ENCODE measurements at places on chromosomes 12 and 14. TPM values are rescaled to one million over a fixed set of nuclear protein-coding genes. Genes with fewer than 3 reads are reported as not detected.

- H3K4me3 ChIP-seq, result no peak overlapping the region
- DNase-seq, result peak; percentile 71
- H3K36me3 ChIP-seq, result no peaks in the 10 kb centered on the region
- H3K4me1 ChIP-seq, result peaks cover 31% of the 10 kb centered on the region
- peaks cover 22% of the 10 kb centered on the region for H3K27me3 ChIP-seq
Measured at GRCh38 chr14:35534873-35535482, 1.0 kb downstream of the INSM2 start.

GPRC5A gene
- total RNA-seq, result 6.5 TPM

DNA sequence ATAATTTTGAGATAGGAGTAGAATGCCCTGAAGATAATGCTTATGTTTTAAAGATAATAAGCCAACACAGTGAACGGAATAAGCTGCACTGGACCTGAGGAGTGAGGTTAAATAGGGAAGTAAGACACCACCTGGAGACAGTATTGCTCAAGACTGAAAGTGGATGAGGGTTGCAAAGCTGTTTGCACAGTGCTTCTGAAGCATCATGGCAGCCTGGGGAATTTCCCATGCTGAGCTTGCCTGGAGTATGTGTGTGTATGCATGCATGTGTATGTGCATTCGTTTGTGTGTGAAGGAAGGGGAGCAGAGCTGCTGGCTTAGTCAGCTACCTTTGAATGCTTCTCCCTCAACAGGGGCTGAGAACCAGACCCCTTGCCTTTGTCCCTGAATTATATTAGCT, 35.8 kb downstream of the BHLHE41 start:
- no peak overlapping the region for H3K27ac ChIP-seq
- no peaks in the 10 kb centered on the region for H3K4me1 ChIP-seq
- no peak overlapping the region for H3K4me3 ChIP-seq
- DNase-seq, result no peak

- no peaks in the 10 kb centered on the region for H3K36me3 ChIP-seq
- no peaks in the 10 kb centered on the region for H3K27me3 ChIP-seq
- H3K27ac ChIP-seq, result no peak overlapping the region
- peaks cover 15% of the 10 kb centered on the region for H3K4me1 ChIP-seq
- no peak overlapping the region for H3K4me3 ChIP-seq
Measured at GRCh38 chr12:88571543-88571942, 8.7 kb downstream of the KITLG start.

DNA sequence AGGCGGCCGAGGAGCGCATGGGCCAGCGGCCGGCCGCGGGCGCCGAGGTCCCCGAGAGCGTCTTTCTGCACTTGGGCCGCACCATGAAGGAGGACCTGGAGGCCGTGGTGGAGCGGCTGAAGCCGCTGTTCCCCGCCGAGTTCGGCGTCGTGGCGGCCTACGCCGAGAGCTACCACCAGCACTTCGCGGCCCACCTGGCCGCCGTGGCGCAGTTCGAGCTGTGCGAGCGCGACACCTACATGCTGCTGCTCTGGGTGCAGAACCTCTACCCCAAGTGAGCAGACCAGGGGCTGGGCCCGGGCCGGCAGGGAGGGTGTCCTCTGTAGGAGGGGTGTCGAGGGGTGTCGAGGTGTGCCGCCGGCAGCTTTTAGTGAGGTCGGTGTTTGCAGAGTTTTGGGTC, 4.1 kb downstream of the TNFAIP2 start:
- DNase-seq, result no peak
- H3K36me3 ChIP-seq, result no peaks in the 10 kb centered on the region
- H3K4me1 ChIP-seq, result peaks cover 91% of the 10 kb centered on the region
- H3K27ac ChIP-seq, result no peak overlapping the region
- no peak overlapping the region for H3K4me3 ChIP-seq
